ENCODE measurements at places on chromosomes 6 and 20.
A peak's percentile ranks its signal among the peaks of the same experiment; 100 is the strongest.

DNA sequence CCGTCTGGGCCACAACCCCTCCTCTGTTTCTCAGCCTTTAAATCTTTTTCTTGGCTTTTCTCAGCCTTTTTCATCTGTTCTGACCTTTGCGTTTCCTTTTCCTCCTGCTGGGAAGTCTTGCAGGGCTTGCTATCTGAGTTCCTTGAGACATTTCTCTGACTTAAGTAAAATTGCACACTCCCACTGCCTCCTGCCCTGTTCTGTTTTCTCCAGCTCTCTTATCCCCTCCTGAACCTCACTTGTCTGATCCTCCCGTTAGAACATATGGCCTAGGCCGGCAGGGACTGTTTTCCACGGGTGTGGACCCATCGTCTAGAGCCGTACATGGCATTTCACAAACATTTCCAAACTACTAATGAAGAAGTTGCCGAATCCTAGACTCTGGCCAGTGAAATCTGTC is 63.0 kb downstream of the ARID1B start:
- DNase-seq: no peak

- DNase-seq: no peak
These were observed 94.6 kb upstream of the SUPT3H start for GRCh38 chr6:45472382-45472781.

DNA sequence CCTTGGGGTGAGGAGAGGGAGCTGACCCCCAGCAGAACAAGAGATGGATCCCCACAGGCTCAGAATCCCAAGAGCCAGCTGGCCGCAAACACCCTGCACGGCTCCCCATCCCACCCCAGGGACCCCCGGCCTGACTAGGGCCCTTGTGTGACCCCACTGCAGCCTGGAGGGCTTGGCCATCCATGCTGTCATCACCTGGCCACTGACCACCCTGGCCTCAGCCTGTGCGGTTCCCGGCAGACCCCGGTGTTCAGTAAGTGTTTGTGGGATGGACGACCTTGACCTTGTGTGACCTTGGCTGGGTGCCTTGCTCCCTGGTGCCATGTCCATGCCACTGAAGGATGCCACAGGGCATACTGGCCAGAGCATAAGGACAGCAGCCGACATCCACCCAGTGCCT is 328.3 kb downstream of the TAF4 start:
- no peak for DNase-seq

DNA sequence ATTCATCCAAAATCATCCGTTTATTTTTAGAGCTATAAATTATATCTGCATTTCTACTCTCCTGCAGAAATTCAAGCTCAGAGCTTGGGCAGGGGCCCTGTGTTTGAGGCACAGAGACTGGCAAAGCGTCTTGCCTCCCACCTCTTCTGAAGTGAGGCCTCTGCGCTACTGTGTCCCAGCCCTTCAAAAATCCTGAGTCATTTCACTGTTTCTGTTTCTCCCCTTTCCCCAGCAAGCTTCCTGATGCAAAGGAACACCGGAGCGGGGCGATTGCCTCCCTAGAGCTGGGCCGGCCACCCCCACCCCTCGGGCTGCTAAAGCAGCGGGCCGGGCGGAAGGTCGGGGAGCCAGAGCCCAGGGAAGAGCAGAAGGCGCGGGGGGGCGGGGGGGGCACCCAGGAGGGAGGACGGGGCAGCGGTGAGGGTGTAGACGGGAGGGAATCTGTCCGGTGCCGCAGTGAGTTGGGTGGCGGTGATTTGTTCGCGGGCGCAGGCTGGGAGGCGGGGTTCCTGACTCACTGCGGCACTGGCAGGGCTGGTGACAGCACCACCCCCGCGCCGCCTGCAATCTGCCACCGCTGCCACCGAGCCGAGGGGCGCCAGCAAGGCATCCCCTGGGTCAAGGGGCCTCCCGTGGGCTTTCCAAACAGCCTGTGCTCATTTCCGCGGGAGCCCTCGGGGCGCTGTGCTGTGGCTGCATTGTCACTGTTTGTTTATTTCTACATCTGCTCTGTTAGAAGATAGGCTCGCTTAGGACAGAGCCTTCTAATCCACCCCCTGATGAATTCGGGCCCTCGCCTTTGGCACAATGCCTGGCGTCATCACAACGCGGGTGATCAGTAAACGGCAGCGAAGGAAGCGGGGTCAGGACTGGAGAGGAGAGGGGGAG is 46.5 kb upstream of the SNAP25 start:
- peak; percentile 18 for DNase-seq

Data from stimulated activated CD4-positive, alpha-beta T cell treated with anti-CD3 and anti-CD28 coated beads, Interleukin-15, amount 100 ng/mL, for 48 hours (primary cell).